ENCODE measurements at places on chromosomes 3 and 15. TPM values are rescaled to one million over a fixed set of nuclear protein-coding genes. Genes with fewer than 3 reads are reported as not detected.

The BFSP2 gene
- not detected for total RNA-seq

The LRRC49 gene
- total RNA-seq: 5.5 TPM

The CILP gene
- total RNA-seq: under 0.01 TPM

The ACKR4 gene
- under 0.01 TPM for total RNA-seq

The CNTN4 gene
- total RNA-seq: 0.26 TPM
